ENCODE measurements at places on chromosomes 7 and 10.

DNA sequence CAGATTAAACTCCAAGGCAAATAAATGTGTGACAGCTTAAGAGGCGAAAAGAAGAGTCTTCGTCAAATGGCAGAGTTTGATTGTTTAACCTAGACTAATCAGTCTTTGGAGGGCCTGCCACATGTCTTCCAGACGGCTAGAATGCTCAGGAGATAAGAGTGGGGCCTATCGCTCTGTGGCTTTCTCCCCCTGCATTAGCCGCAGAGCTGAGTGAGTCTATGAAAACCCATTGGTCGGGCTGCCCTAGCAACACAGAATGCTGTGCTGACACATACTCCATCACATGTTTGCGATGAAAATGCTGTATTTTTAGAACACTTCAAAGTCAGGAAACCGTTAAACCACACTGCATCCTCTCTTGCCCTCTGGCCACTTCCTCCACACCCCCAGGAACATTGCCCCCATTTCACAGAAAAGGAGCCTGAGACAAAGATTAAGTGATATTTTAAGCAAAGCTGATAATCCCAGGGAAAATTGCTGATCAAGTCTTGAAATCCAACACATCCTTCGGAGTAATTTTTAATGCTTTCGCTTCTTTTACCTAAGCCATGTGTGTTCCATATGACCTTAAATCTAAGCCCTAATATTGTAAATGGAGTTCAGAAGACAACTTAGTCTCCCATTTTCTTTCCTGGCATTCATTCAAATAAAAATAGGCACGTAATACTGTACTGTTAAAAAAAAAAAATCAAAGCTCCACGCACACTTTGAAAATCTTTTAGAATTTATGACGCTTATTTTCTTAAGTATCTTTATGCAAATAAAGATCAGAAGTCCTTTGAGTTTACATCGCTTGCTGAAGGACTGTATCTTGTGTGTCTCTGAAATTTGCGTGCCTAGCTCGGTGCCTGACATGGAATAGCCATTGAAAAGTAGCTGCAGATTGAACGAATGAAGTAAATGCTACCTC lies 161.2 kb downstream of the CELF2 start:
- DNase-seq: peak; percentile 44

DNA sequence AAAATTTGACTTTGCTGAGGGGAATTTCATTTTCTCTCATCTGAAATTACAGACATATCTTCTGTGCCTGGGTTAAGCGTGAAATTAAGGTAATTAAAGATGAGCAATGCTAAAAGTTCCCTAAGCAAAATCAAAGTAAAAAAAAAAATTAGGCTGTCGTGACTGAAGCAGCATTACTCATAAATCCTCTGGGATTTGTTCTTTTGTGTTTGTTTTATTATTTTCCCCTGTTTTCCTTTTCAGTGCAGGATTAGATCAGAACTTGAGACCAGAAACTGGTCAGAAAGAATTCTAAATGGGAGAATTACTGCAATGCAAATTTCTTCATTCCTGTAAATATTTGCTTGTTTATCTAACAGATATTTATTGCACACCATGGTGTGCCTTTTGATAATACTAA lies 141.4 kb upstream of the BET1 start:
- DNase-seq: no peak

- DNase-seq: peak; percentile 43
Measured at GRCh38 chr7:139043823-139044812, 8.3 kb upstream of the ZC3HAV1L start.

GRCh38 chr7:112280267-112280666 lies 73.8 kb downstream of the ZNF277 start:
- no peak for DNase-seq

GRCh38 chr10:91632671-91633550 lies at the start of gene PPP1R3C:
PPP1R3C (minus strand) TSS chr10:91633071; CDS start chr10:91632969, 102 bp downstream.
- DNase-seq: no peak

DNA sequence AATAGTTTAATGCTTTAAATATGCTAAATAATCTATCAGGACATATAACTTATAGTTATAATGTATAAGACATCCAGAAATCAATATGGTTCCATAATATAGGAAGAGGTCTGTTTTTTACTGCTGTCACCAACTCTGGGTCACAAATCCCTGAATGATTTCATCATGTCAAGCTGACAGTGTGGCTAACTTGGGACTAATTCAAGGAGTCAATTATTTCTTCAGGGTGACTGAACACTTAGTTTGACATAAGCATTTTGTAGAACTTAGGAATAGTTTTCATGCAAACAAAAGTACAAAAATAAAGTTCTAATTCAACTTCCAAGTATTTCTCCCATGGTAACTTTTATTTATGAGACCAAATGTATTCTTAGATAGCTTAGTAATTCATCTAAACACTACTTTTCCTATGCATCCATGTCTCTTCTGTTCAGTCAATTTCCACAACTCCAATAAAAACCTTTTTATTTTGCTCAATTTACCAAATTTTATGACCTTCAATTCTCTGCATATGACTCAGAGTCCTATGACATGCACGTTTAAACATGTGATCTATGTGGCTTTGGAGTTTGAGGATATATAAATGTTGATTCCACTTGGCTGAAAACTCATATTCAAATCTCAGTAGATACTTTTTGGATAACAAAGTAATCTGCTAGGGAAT lies 40.3 kb upstream of the GNAT3 start:
- DNase-seq: no peak

DNA sequence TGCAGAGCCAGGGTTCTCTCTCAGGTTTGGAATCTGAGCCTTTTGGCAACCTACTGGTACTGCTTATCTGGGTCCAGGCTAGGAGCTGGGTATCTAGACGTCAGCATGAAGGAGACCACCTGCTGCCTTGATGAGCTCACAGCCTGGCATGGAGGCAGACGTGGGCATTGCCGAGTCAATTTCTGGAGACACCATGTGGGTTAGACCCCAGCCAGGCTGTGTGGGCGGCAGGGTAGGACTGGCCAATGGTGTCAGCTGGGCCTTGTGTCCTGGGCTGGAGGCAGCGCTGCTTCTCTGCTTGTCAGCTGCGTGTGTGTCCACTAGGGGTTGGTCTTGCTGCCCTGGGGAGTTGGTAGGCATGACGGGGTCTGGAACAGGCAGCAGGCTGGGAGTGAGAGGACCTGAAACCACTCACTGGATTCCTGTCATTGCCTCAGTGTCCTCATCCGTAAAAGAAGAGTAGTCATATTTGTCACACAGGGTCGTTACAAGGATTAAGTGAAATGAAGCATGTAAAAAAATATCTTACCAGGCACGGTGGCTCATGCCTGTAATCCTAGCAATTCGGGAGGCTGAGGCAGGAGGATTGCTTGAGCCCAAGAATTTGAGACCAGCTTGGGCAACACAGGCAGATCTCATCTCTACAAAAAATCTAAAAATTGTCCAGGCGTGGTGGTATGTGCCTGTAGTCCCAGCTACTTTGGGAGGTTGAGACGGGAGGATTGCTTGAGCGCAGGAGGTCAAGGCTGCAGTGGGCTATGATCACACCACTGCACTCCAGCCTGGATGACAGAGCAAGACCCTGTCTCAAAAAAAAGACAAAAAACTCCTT lies 31.7 kb upstream of the ANKRD2 start:
- no peak for DNase-seq
